GM12892 (cell line): ENCODE measurements at places on chromosomes 1 and 21.

DNA sequence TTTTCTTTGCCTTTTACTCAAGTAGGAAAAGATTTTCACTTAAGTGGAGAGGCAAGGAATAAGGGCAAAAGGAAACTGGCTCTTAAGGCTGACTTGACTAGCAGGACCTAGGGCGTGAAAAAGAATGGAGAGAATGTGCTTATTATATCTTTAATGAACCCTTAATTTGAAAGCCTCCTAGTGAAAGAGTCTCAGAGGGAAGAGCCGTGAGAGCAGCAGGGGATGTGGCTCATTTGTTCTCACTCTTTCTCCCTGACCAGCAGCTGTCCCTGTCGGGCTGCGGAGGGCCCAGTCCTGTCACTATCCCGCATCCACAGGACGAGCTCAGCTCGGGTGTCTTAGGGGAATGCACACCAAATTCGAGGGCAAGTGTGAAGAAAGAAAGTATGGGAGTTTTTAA, 180.1 kb downstream of the EDEM3 start:
- DNase-seq: no peak

GRCh38 chr1:39992888-39993287, 37.9 kb downstream of the MFSD2A start:
- no peak for DNase-seq

GRCh38 chr1:18351735-18352134, 129.0 kb upstream of the KLHDC7A start:
- no peak for DNase-seq

DNA sequence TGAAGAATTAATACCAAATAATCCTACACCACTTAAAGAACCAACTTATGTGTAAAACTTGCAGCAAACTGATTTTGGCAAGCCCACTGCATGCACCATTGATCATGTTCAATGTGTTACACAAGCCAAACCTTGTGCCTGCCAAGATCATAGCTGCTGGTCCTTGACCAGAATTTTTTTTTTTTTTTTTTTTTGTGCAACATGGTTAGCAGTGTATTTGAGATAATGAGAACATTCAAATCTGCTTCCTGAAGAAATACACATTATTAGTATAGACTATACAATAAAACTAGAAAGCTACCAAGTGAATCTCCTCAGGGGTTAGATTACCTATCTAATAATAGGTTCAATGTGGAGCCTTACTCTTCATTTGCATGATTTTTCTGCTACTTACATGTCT, 421.0 kb downstream of the MRPL39 start:
- DNase-seq: no peak

DNA sequence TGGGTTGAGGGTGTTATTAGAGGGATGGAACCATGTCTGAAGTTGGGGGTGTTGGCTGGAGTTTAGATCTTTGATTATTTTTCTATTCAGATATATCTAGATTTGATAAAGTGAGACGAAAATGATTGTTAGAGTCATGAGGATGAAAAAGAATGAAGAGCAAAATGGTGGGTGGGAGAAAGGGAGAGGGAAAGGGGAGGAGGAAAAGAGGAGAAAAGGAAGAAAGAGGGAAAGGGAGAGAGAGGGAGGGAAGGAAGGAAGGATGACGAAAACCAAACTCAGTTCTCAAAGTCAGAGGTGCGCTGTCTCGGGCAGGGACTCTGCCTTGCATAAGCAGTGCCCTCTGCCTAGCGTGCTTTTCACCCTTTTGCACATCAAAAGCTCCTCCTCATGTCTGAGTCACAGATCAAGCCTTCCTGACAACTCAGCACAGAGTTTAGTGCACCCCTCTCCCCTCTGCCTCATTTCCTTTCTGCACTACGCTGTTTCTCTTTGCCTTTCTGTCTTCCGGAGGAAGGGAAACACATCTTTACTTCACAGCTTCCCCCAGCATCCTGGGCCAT, 225.8 kb upstream of the PROX1 start:
- DNase-seq: no peak

DNA sequence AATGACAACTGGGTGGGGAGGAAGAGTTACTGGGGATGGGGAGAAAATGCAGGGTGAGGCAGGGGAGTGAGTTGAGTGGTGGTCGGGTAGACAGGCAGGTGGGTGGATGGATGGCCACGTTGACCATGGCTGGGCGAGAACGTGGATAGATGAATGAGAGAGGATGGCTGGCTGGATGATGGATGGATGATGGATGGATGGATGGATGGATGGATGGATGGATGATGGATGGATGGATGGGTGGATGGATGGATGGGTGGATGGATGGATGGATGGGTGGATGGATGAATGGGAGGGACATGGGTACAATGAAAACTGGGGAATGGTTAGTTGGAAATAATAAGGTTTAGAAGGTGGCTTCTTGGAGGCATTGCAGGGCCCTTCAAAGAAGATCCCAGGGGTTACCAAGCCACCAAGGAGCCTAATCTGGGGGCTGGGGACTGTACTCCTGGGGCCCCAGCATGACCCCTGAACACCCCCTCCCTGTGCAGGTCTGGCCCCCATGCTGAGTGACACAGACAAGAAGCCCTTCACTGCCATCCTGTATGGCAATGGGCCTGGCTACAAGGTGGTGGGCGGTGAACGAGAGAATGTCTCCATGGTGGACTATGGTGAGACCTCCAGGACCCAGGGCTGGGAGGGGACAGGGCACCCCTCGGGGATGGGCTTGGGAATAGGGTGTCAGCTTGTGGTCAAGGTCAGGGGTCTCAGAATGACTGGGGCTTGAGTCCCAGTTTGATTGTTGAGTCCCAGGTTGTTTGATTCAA, 67.0 kb downstream of the ALPL start:
- DNase-seq: no peak

- no peak for DNase-seq
These were observed 35.3 kb downstream of the DDR2 start for GRCh38 chr1:162667381-162668080.

DNA sequence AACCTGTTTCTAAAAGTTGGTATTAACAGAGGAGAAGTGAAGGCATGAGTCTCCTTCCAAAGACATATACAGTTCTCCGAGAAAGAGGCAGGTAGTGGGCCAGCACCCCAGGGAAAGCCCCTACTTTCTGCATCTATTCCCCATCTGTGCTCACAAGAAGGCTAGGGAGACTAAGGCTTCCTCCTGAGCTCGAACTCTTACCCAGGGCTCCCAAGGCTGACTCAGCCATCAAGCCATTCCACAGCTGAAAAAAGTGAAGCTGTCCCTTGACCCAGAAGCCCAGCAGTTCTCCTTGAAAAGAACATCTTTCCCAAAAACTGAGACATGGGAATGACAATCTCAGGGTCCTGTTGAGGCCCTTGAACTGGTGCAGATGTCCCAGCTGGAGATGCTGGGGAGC, 1.9 kb upstream of the PADI3 start:
- no peak for DNase-seq

DNA sequence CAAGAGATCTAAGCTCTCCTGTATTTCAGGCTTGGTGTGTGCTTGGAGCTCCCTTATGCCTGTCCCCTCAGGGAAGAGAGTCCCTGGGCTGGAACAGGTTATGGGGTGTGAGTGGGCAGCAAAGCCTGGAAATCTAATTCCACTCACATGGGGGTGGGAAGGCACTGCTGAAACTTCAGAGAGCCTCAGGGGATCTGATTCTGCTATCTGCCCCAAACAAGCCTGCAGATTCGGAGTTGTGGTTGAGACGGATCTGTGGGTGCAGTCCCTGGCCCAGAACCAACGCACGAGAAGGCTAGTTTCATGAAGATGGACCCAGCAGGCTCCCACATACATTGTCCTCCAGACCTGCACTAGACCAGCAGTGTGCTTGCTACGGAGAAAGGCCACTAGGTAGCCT, 2.9 kb downstream of the BLACAT1 start:
- DNase-seq: no peak

DNA sequence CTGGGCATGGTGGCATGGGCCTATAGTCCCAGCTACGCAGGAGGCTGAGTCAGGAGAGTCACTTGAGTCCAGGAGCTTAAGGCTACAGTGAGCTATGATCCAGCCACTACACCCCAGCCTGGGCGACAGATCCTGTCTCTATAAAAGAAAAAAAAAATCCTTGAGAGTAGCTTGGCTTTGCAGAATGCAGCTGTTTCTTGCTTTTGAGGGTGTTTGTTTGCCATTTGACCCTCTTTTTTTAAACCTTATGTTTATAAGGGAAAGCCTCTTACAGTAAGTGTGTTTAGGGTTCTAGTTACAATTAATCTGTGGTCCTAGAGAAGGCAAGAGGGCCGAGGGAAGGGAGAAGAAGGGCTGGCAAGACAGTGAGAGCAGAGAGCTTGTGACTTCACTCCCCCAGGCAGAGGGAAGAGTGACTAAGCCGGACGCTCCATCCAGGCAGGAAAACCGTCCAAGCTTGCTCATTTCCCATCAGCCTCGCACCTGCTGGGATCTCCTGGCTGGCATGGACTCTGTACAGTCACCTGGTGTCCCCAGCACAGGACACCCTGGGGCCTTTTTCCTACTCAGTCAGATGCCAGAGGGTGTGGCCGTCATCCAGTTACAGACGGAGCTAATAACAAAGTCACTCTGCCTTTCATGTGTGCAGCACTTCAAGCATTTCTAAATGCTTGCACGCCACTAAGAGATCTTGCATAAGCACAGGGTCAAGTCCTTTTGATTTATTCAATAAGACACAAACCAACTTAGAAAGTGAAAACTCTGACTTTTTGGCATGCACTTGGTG, 55.5 kb upstream of the PSEN2 start:
- no peak for DNase-seq

DNA sequence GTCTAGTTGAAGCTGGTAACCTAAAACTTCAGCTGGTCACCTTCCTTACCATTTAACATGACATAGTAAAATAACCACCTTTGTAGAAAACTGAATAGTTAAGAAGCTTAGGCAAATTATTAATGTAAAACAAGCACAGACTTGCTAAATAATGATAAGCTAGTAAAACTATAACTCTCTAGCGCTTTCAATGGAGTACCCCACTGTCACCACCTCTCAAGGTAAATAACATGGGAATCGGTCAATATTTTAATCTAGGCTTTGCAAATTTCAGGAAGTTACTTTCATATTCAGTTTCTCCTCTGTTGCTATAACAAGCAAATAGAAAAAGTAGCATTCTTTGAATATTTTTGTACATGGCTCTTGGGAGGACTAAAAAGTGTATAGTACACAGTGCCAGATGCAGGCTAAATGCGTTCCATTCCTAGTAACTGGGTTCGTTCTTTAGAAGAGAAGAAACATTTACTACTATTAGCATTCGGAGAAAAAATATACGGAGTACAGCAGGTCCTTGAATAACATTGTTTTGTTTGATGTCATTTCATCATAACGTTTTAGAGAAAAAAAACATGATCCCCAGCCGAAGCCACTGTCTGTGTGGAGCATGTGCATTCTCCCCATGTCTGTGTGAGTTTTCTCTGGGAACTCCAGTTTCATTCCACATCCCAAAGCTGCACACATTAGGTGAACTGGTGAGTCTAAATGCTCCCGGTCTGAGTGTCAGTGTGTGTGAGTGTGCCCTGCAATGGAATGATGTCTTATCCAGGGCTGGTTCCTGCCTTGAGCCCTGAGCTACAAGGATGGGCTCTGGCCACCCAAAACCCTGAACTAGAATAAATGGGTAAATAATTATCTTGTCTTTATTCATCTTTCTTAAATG, 52.5 kb downstream of the EPRS1 start:
- DNase-seq: no peak

DNA sequence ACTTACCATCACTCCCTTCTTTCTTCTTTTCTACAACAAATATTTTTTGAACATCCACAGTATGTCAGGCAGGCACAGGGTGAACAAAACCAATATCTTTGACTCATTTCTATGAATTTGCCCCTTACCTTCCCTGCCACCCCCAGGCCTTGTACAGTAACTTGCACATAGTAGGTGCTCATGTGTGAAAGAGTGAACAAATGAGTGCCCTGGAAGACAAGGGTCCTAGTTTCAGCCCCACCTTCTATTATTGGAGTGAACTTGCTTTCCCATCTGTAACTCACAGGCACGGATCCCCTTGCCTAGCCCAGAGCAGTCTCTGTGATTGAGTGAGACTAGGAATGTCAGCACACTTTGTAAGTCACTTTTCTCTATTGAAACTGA, 12.8 kb downstream of the ZDHHC18 start:
- DNase-seq: no peak

DNA sequence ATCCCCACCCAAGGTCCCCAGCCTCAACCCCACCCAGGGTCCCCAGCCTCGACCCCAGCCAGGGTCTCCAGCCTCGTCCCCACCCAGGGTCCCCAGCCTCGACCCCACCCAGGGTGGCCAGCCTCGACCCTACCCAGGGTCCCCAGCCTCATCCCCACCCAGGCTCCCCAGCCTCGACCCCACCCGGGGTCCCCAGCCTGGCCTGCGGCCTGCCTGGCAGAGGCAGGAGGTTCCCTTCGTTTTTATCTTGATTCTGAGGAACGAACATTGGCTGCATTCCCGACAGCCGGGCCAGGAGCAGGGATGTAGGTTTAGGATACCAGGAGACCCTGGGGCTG, 3.4 kb upstream of the PDE9A start:
- DNase-seq: no peak

GRCh38 chr1:5661196-5662085, 330.8 kb downstream of the NPHP4 start:
- no peak for DNase-seq

DNA sequence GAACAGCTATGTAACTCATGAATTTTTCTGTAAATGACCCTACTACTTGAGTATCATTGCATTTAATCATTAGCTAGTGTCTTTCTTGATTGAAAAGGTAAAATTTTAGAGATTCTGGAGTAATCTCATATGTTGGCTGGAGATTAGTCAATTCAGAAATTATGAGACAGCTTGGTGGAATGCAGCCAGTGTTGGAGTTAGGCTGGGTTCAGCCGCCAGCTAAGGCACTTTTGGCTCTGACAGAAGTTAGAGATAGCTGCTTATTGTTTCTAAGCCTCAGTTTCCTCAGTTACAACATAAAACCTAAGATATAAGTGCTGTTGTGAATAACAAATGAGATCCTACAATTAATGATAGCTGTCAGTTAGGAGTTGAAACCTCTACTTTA, 49.4 kb downstream of the TBCE start:
- DNase-seq: no peak

GRCh38 chr21:26892151-26892550, 46.9 kb upstream of the ADAMTS1 start:
- DNase-seq: no peak

- no peak for DNase-seq
These were observed 20.2 kb downstream of the NFYC start for GRCh38 chr1:40711465-40712404.

GRCh38 chr1:25580927-25581326, 35.7 kb upstream of the MAN1C1 start:
- no peak for DNase-seq

DNA sequence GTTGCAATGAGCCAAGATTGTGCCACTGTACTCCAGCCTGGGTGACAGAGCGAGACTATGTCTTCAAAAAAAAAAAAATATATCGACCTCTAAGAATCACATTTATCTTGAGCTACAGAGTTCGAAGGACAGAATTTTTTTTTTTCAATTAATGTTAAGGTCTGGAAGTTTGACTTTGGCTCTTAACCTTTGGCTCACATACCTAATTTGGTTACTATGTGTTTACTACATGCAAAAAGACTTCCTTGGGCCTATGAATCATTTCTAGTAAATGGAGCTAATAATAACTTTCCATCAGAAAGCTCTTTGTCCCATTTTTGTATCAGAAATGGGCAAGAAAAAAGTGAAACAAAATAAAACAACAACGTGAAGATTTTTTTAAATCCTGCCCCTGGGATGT, 351.2 kb downstream of the SMYD3 start:
- no peak for DNase-seq
